ENCODE measurements at places on chromosomes 11 and 22.
A peak's percentile ranks its signal among the peaks of the same experiment; 100 is the strongest.

GRCh38 chr11:122089111-122089510, 26.9 kb downstream of the BLID start:
- DNase-seq = no peak

GRCh38 chr11:134536219-134536618, 124.2 kb upstream of the B3GAT1 start:
- DNase-seq = no peak

DNA sequence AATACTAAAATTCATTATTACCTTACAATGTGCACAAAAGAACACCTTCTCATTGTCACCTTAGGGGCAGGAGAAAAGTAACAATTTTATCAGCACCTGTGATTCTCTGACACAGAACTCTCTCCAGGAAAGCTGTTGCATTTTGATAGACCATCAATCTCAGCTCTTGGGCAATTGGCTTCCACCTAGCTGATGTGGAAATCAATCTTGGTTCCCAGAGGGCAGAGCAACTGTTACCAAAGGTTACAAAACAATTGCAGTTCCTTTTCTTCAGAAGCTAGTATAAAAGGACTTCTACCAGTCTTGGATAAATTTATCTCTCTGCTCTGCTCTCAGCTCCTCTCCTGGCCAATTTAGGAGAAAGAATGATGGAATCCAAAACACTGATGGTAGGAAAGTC, 157.8 kb upstream of the DDI1 start:
- no peak for DNase-seq

DNA sequence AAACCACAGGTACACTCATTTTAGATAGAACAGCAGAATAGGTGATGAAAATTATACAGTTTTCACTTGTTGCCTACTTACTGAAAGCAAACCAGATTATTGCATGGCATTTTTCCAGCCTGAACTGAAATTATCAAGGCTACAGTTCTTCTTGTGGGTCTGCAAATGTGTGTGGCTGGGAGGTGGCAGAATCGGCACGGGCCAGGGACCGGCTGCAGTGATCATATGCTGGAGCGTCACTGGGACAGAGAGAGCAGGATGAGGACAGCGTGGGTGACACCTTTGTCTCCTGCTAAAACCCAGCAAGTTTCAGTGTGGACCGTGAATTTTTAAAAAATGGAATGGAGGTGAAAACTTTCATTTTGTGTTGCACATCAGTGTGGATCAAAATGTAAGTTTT, 59.3 kb upstream of the PITPNB start:
- no peak for DNase-seq

DNA sequence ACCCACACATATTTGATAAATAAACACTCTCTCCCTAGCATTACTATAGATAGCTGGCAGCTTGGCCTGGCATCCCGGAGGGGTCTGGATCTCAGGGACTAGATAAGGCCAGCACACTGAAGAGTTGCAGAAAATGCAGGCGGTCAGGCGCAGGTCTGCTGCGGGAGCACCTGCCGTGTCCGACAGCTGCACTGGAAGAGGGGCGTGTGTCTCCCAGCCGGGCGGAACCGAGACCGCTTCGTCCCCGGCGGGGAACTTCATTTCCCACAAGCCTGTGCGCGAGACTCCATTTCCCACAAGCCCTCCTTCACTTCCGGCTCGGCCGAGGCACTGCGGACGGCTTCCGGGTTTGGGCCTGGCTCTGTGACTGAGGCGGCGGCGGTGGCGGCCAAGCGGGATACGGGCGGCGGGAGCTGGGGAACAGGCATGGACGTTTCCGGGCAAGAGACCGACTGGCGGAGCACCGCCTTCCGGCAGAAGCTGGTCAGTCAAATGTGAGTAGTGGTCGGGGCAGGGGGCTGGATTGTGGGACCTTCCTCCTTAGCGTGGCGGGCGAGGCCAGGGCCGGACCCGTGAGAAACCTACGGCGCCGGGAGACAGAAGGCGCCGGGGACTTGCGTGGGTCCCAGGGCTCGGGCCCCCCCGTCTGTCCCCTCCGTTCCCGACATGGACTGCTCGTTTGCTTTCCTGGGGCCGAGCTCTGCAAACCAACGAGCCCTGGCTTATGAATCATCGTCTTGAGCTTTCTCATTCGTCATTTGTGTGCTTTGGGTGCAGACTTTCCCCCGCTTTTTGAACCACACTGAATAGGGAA, at the start of gene MED15:
TSS of gene MED15 (plus strand) at position 358 of the 814 bp plus-strand sequence. CDS start at position 427, 69 bp downstream.
- DNase-seq = peak; percentile 83

GRCh38 chr11:122976734-122977469, 4.7 kb downstream of the BSX start:
- no peak for DNase-seq

- DNase-seq = peak; percentile 39
These were observed 16.3 kb upstream of the CYP2R1 start for GRCh38 chr11:14908214-14908880.

GRCh38 chr11:128532572-128533091, 54.7 kb downstream of the ETS1 start:
- no peak for DNase-seq

GRCh38 chr11:6196396-6196795, 2.6 kb upstream of the OR52W1 start:
- no peak for DNase-seq

DNA sequence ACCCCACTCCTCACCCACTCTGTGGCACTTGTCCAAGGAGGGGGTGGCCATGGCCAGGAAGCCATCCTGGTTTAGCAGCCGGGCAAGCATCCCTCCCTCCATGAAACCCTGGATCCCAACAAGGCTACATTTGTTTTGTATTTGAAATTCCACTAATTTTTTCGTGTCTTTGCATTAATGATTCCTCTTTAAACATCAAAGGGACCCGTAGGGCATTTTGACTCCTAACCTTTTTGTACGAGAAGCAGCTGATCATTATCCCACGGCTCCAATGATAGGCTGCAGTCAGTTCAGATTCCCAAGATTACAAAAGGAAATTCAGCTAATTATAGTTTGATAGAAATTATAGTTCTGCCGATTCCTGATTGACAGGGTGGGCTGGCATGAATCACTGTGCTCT, 10.7 kb downstream of the MYEOV start:
- DNase-seq = no peak

DNA sequence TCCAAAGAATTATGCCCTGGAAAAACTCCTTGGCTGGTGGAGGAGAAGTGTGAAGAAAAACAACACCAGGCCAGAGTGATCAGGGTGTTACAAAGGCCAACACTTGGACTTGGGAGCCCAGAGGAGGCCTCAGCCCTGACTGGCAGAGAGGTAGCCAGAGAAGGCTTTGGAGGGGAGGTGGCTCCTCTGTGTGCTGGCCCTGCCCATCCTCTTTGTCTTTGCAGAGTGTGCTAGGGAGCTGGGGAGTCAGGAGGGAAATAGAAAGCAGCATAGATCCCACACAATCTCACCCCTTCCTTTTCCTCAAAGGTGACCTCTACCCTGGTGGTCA, 12.0 kb upstream of the P2RY6 start:
- DNase-seq = no peak

DNA sequence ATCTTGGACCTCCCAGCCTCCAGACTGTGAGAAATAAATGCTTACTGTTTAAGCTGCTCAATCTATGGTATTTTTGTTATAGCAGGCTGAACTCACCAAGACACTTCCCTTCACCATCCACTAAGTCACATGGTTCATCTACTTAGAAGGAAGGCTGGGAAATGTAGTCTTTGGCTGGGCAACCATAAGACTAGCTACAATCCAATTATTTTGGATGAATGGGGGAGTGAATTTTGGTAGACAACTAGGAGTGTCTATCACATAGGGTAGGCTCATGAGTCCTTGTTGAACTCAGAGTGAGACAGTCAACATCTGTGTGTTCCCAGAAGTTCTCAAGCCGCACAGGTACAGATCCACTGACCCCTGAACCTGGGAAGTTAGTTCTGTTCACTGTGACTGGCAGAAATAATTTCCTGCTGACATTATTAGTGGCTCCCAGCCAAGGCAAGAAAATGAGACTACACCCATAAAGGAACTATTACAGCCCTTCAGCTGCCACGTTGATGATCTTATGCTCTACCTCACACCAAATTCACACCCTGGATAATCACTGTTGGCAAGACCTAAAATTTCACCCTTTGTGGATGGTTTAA, 3.1 kb upstream of the SLC35C1 start:
- no peak for DNase-seq
